ENCODE measurements at places on chromosomes 12 and 14. TPM values are rescaled to one million over a fixed set of nuclear protein-coding genes. Genes with fewer than 3 reads are reported as not detected.

DNA sequence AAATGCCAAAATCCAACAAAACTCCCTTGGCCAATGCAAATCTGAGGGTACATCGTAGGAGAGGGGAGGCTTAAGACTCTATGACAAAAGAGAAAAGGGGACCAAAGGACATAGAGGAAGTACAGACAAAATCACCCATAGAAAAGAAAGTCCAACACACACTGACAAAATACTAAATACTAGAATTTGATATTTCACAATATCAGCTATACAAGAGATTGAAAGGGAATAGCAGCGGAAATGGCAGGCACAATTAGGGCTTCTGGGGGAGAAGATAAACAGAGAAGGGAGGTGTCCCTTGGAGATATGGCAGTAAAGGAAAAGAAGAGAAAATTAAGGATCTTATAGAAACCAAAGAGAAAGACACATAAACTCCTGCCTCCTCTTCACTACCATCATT is 29.0 kb downstream of the ATP2B1 start:
- H3K27me3 ChIP-seq, result no peaks in the 10 kb centered on the region
- no peaks in the 10 kb centered on the region for H3K36me3 ChIP-seq
- H3K4me1 ChIP-seq, result no peaks in the 10 kb centered on the region
- DNase-seq, result no peak
- H3K4me3 ChIP-seq, result no peak overlapping the region

GRCh38 chr14:100405760-100406455 is 82.8 kb downstream of the SLC25A47 start:
- no peaks in the 10 kb centered on the region for H3K36me3 ChIP-seq
- H3K4me1 ChIP-seq, result peaks cover 15% of the 10 kb centered on the region
- no peaks in the 10 kb centered on the region for H3K27me3 ChIP-seq
- no peak overlapping the region for H3K4me3 ChIP-seq

The PIWIL1 gene
- total RNA-seq, result not detected

GRCh38 chr12:118299791-118300460 is 72.8 kb downstream of the TAOK3 start:
- H3K27ac ChIP-seq, result no peak overlapping the region
- H3K4me1 ChIP-seq, result peaks cover 7% of the 10 kb centered on the region
- no peak for DNase-seq
- no peak overlapping the region for H3K4me3 ChIP-seq
- H3K36me3 ChIP-seq, result no peaks in the 10 kb centered on the region

The SERPINA9 gene
- not detected for total RNA-seq

- no peak overlapping the region for H3K4me3 ChIP-seq
- no peak overlapping the region for H3K27ac ChIP-seq
- H3K27me3 ChIP-seq, result no peaks in the 10 kb centered on the region
- H3K36me3 ChIP-seq, result peaks cover 22% of the 10 kb centered on the region
- DNase-seq, result no peak
These were observed 13.7 kb upstream of the ZNF84 start for GRCh38 chr12:133023566-133023965.

DNA sequence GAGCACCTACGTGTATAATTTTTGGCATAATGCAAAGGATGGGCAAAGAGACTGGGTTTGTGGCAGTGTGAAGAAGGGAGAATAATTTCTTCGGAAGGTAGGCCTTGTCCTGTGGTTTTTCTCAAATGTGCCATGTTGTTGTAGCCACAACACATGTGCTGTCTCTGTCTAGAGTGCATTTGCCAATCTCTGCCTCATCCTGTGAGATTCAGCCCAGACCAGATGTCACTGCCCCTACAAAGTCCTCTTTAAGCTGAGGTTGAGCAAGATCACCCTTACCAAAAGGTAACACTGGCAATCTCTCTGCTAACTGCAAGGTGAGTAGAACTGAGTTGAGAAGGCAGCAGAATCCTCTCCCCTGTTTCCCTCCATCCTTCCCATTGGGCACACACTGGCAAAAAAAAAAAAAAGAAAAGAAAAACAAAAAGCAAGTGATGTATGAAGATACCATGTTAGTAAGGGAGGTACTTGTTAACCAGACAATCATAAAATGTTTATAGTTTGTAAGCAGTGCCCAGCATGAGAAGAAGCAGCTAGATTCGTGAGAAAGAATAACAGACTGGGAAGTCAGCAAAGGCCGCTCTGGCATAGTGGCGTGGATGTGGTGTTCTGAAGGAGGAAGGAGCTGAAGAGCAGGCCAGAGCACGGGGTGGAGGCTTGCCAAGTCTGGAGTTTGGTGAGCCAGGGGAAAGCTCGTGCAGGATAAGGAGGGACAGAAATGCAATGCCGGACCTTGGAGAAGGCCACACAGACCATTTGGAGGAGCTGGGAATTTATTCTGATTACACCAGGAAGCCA is 18.9 kb downstream of the DYRK2 start:
- H3K27ac ChIP-seq, result peak overlapping the region; percentile 12
- H3K4me3 ChIP-seq, result no peak overlapping the region
- H3K27me3 ChIP-seq, result no peaks in the 10 kb centered on the region
- no peaks in the 10 kb centered on the region for H3K36me3 ChIP-seq
- peaks cover 93% of the 10 kb centered on the region for H3K4me1 ChIP-seq

The KRT73 gene
- not detected for total RNA-seq

- peak overlapping the region; percentile 67 for H3K27ac ChIP-seq
- DNase-seq, result no peak
- no peaks in the 10 kb centered on the region for H3K36me3 ChIP-seq
- peaks cover 4% of the 10 kb centered on the region for H3K27me3 ChIP-seq
- H3K4me3 ChIP-seq, result peak overlapping the region; percentile 57
These were observed 9.8 kb downstream of the CABP1 start for GRCh38 chr12:120650233-120650690.

GRCh38 chr12:104763168-104763805 is 194.8 kb downstream of the SLC41A2 start:
- H3K4me3 ChIP-seq, result no peak overlapping the region
- no peaks in the 10 kb centered on the region for H3K4me1 ChIP-seq
- no peak overlapping the region for H3K27ac ChIP-seq
- H3K36me3 ChIP-seq, result peaks cover 4% of the 10 kb centered on the region
- no peaks in the 10 kb centered on the region for H3K27me3 ChIP-seq
- no peak for DNase-seq
